ENCODE measurements at places on chromosomes 6 and 20.

GRCh38 chr6:106579281-106579680 lies 50.0 kb downstream of the RTN4IP1 start:
- DNase-seq: no peak

- no peak for DNase-seq
Observed at GRCh38 chr6:22558288-22558882, 11.0 kb upstream of the HDGFL1 start.

DNA sequence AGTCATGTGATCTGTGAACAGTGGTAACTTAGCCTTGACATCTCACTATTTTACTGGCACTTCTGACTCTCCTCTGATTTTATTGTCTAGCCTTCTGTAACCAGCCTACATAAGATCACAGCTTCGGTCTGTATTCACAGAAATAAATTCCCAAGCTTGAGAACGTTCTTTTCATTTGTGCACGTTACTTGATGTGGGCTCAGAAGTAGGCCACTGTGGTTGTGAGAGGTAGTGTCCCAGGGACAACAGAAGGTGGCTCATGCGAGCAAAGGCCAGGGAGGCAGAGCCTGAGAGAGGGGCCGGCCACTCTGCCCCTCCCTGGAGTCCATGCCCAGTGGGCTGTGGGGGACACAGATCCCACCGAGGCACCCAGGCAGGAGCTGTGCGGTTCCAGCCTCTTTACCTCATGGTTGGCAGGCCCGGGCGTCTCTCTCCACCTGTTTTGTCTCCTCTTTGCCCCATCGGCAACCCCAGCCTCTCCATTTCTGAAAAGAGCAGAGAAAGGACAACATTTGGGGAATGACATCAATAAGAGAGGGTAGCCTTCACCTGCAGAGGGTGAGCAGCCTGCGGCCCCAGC lies 207.5 kb upstream of the CST7 start:
- no peak for DNase-seq

DNA sequence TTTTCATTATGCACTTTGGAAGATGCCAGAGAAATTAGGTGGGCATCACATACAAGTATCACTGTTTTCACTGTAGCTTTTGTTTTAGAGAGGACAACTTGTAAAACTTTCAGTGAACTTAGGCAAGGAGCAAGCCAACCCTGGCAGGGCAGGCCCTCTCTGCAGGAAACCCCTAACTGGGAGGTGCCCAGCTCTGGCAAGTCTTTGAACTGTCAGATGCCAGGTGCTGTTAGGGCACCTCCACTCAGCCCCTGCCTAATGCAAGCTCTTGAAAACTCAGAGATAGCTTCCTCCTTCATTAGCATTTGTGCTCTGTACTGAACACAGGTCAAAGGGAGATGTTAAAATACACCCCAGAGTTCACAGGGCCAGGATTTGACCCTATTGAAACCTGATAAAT lies 774.2 kb upstream of the FLRT3 start:
- DNase-seq: no peak

- DNase-seq: no peak
Observed at GRCh38 chr6:30820193-30820592, 64.1 kb upstream of the DDR1 start.

- DNase-seq: no peak
Observed at GRCh38 chr6:1896897-1897296, 287.2 kb downstream of the FOXC1 start.

GRCh38 chr6:113394216-113394615 lies 462.9 kb upstream of the MARCKS start:
- no peak for DNase-seq

DNA sequence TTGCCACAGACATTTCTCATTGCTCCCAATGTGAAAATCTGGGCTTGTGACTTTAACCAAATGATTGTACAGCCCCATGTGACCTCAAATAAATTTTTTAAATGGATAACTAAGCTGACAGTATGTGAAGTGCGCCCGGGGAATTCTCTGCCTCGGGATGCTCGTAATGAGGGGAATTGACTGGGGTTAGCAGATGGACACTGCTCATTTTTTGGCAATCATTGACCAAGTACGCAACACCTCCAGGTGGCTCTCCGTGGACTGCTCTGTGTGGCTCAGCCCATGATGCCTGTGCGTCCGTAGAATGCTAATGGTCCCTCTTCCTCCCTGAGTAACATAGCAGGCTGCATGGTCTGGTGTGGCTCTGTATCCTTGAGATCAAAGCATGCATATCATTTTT lies 42.4 kb downstream of the FARS2 start:
- no peak for DNase-seq

GRCh38 chr6:169669889-169670288 lies 31.9 kb downstream of the WDR27 start:
- no peak for DNase-seq

- peak; percentile 27 for DNase-seq
Observed at GRCh38 chr6:136317021-136317694, 27.5 kb upstream of the BCLAF1 start.

GRCh38 chr6:52512199-52512598 lies 64.7 kb downstream of the TRAM2 start:
- DNase-seq: no peak

DNA sequence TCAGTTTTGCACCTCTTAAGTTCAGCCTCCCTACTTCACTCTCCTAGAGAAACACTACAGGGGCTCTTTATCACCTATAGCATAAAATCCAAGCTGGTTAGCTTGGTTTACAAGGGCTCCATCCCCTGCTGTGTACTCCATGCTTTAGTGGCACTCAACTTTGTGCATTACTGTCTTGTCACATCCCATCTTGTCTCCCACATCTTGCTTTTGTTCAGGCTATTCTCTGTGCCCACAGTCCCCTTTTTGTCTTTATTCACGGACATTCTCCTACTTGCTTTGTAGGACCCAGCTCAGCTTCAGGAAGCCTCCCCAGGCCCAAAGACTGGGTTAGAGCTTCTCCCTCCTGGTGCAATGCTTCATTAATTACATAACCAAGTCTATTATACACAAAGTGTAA lies 107.9 kb upstream of the SPACA1 start:
- DNase-seq: no peak

GRCh38 chr6:116008470-116009243 lies 52.0 kb downstream of the FRK start:
- DNase-seq: no peak

GRCh38 chr20:21562656-21563055 lies 48.8 kb upstream of the NKX2-2 start:
- no peak for DNase-seq

DNA sequence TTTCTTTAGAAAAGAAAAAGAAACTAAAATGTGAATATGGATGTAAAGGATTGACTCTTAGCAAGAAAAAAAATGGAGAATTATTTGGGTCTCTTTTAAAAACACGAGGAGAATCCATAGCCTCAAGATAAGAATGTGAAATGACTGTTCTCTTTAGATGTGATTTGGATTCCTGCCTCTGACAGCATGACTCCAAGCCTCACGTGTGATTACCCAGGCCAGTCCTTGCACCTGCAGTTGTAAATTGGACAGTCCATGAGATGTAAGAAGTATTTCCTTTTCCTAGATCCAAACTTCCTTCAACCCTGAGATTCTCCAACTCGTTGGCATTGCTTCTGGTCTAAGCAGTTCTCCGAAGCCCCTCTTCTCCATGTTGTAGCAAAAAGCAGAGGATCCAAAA lies 31.9 kb downstream of the SLC2A12 start:
- DNase-seq: no peak

- DNase-seq: no peak
Observed at GRCh38 chr6:109296452-109296851, 85.8 kb downstream of the CD164 start.

DNA sequence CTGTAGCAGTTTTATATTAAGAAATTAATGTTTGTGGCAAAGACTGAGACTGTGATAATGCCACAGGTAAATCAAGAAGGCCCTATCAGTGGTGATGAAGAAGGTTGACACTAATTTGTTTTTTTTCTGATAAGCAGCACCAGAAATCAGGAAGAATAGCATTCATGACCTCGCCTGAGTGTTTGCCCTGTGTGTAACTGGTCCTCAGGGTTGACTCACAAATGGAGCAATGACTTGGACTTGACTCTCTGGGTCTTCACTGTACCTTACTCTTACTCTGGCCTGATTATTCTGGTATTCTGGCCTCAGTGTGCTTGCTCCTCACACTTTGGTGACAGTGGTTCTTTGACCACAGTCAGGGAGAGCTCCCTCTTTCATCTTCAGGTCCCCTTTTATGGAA lies 243.9 kb downstream of the HAO1 start:
- DNase-seq: no peak

DNA sequence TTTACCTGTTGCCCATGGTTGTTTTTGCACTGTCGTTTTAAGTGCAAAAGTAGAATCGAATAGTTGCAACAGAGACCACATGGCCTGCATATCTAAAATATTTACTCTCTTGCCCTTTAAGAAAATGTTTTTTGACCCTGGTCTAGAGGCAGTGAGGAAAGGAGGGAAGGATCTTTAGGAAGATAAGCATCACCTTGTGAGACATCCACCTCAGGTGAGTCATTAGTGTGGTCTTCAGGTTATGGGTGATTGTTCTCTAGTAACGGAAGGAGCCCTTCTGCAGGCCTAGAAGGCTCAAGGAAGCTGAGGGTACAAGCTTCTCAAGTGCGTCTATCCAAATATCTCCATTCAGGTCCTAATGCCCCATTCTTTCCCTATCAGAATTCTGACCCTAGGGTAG lies 6.6 kb upstream of the RAB44 start:
- DNase-seq: no peak

DNA sequence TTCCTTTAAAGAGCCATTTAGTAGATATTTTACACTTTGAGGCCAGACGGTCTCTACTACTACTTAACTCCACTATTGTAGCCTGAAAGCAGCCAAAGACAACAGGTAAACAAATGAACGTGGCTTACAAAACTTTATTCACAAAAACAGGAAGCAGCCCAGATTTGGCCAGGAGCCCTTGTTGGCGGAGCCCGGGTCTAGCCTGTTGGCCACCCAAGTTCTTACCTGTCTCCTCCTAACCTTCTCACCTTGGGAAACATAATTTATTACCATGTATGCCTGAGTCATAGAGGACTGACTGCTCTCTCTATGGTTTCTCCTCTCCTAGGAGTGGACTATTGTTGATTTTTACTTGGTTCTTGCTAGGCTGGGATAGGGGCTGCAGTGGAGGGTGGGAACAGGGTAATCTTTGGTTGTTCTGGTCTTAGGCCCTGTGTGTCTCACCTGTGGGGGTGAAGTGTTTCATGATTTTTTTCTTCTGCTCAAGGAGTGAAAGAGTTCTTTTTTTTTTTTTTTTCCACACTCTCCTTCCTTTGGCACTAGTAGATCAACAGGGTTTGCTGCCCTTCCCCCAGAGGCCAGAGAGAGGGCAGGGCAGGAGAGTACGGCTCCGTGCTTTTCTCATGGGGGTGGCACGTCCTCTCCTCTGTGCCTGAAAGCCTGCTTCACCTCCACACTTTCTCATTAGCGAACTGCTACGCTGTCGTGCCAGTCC lies 90.0 kb downstream of the RPP40 start:
- DNase-seq: no peak

- DNase-seq: no peak
Observed at GRCh38 chr6:14711056-14711703, 534.7 kb upstream of the JARID2 start.

DNA sequence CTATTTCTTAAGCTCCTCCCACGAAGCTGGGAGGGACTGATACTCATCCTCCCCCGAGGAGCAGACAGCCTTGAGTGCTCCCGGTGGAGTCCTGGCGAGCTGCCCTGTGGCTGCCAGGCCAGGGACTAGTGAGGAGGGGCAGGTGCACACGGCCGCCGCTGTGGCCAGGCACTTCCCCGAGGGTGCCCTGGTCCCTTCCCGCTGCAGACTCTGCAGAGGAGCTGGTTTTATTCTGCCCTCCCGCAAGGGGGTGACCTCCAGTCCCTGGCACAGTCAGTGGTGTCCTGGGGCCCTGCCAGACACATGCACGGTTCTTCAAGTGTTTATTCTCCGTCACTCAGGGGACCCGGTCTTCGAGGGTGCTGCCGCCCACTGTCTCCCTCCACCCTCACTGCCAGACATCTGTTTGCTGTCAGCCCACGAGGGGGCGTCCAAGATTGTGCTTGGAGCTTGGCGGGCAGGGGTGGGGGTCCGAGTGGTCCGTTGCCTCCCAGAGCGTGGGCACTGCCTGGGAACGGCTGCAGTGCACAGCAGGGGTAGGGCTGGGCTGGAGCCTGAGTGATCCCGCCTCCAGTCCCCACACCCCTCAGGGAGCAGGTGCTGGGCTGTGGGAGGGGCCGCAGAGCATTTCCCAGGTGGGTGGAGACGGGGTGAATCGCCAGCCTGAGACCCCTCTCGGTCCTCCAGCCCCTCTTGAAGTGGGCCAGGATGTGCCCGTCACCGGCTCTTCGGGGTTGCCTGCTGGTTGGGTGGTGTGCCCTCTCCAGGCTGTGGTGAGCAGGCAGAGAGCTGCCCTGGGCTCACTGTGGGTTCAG lies 3.1 kb upstream of the CABLES2 start:
- DNase-seq: no peak

All from activated CD8-positive, alpha-beta memory T cell treated with anti-CD3 and anti-CD28 coated beads for 1 hour (primary cell).